ELF-1 (cell line): ENCODE measurements at places on chromosomes 2 and 18.

DNA sequence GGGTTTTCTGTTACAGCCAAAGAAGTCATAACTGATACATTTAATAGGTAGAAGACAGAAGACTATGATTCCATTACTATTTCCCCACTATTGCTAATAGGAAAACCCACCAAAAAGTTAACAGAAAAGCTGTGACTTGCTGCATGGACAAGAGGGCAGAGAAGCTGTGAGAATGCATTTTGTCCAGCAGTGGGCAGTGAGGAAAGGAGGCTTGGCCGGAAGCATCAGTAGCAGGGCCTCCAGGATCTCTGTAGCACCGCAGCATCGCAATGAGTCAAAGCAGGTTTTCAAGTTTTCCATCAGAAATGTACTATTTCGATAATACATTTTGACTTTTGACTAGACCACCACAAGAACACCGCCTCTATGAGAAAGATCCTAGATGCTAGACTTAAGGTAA, 24.9 kb downstream of the MYO5B start:
- no peak for DNase-seq

- DNase-seq, result no peak
Measured at GRCh38 chr2:147355706-147356105, 489.1 kb upstream of the ACVR2A start.

- no peak for DNase-seq
Measured at GRCh38 chr2:226439337-226439736, 360.3 kb downstream of the IRS1 start.

GRCh38 chr2:232348936-232349335, 29.6 kb upstream of the ALPP start:
- DNase-seq, result no peak

GRCh38 chr2:28360058-28360717, 32.5 kb upstream of the FOSL2 start:
- DNase-seq, result no peak

- DNase-seq, result no peak
Measured at GRCh38 chr2:42414158-42414557, 53.1 kb upstream of the COX7A2L start.

GRCh38 chr2:201215963-201216362, 33.0 kb downstream of the CASP10 start:
- DNase-seq, result no peak
